ENCODE measurements at places on chromosomes 2 and 18.

DNA sequence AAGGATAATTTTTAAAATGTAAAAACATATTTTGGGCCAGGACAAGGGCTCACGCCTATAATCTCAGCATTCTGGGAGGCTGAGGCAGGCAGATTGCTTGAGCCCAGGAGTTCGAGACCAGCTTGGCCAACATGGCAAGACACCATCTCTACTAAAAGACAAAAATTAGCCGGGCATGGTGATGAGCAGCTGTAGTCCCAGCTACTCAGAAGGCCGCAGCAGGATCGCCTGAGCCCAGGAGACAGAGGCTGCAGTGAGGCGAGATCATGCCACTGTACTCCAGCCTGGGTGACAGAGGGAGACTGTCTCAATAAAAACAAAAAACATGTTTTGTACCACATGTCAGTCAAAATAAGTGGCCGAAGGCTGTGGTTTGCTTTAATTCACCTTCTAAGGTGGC is 122.5 kb downstream of the HDAC4 start:
- DNase-seq: no peak

- DNase-seq: no peak
Measured at GRCh38 chr2:160087854-160088745, 25.7 kb upstream of the PLA2R1 start.

GRCh38 chr2:138777996-138778395 is 2.2 kb downstream of the NXPH2 start:
- DNase-seq: peak; percentile 87

GRCh38 chr18:67135981-67136380 is 380.5 kb downstream of the DSEL start:
- DNase-seq: no peak

GRCh38 chr2:28904295-28904694 is 9.8 kb downstream of the WDR43 start:
- peak; percentile 35 for DNase-seq

- DNase-seq: peak; percentile 33
Measured at GRCh38 chr2:212915121-212915782, 236.2 kb downstream of the IKZF2 start.

DNA sequence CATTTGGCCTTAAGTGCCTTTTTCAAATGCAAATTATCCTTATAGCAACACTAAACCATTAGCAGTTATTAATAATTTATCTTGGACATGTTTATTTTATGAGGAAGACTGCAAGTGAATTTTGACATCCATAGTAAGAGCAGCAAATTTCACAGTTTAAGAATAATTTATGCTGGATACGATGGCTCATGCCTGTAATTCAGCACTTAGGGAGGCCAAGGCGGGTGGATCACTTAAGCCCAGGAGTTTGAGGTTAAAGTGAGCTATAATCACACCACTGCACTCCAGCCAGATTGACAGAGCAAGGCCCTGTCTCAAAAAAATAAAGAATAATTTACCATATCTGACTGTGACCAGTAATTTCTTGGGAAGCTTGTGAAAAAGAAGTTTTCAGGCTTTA is 286.2 kb downstream of the TMX3 start:
- no peak for DNase-seq

GRCh38 chr2:172231508-172231907 is 128.8 kb upstream of the DLX2 start:
- no peak for DNase-seq

GRCh38 chr18:8889489-8889888 is 184.1 kb downstream of the MTCL1 start:
- DNase-seq: peak; percentile 11

GRCh38 chr2:68663371-68664156 is 20.2 kb downstream of the PROKR1 start:
- DNase-seq: no peak

GRCh38 chr18:44887227-44887631 is 206.5 kb downstream of the SETBP1 start:
- peak; percentile 72 for DNase-seq

DNA sequence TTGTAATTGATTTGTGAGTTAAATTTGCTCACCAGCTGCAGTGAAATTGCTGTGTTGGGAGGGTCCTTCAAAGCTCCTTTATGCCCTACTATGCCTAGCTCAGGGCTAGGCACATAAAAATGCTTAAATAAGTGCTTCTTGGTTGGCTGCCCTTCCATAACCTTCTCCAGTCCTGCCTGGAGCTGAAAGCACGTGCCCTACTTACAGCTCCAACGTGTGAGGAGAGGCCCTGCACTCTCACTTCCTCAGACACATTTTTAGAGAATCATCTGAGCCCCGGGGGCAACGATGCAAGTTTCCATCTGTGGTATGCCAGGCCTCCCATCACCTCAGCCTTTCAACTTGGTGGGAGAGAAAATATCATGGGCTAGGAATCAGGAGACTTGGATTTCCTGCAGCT is 202.7 kb downstream of the BCL11A start:
- DNase-seq: no peak

GRCh38 chr2:160700021-160700814 is 206.6 kb upstream of the RBMS1 start:
- DNase-seq: no peak

- no peak for DNase-seq
Measured at GRCh38 chr18:56377231-56377630, 261.2 kb downstream of the TXNL1 start.

GRCh38 chr2:102632380-102633175 is 13.2 kb downstream of the SLC9A2 start:
- no peak for DNase-seq

DNA sequence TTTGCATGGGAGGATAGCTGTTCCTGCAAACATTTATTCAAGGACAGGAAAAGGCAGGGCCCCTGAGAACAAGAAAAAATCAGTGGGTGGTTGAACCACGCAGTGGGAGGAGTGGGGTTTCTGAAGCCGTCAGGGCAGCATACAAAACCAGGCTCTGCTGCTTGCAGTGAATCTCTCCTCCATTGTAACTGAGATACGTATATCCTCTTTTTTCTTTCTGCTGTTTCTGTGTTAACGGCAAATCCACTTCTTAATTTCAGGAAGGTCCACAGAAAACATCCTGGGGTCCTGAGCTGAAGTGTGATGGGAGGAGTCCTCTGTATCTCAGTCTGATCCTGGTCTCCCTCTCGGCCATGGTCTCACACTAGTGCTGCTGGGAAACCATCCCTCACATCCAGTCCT is 27.2 kb upstream of the KCNF1 start:
- no peak for DNase-seq

- no peak for DNase-seq
Measured at GRCh38 chr18:79403723-79404566, 8.2 kb downstream of the NFATC1 start.

DNA sequence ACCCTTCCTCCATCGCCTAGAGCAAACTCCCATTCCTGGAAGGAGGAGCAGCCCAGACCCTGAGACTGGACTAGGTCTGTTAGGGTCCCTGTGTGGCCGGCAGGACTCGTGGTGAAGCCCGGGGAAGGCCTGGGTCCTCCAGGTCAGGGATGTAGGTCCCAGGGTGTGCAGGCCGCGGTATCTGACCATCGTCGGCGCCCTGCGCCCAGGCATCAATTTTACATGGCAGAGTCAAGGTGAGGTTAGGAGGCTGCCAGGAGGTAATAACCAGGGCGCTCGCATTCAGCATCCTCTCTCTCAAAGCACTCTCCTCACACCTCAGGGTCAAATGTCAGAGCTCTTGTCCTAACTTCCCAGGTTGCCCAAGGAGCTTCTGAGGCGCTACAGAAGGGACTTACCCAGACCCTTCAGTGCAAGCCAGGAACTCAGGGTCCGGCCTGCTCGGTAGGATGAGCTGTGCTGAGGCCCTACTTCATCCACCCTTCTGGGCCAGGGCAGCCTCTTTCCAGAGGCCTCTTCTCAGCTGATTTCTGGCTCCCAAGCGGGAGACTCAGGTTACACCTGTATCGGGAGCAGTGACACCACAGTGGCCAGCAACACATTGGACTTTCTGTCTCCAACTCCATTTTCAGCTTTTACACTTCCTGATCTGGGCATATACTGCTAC is 628 bp downstream of the SH2D6 start:
- no peak for DNase-seq

GRCh38 chr2:217482056-217482710 is 520.6 kb downstream of the TNS1 start:
- no peak for DNase-seq

DNA sequence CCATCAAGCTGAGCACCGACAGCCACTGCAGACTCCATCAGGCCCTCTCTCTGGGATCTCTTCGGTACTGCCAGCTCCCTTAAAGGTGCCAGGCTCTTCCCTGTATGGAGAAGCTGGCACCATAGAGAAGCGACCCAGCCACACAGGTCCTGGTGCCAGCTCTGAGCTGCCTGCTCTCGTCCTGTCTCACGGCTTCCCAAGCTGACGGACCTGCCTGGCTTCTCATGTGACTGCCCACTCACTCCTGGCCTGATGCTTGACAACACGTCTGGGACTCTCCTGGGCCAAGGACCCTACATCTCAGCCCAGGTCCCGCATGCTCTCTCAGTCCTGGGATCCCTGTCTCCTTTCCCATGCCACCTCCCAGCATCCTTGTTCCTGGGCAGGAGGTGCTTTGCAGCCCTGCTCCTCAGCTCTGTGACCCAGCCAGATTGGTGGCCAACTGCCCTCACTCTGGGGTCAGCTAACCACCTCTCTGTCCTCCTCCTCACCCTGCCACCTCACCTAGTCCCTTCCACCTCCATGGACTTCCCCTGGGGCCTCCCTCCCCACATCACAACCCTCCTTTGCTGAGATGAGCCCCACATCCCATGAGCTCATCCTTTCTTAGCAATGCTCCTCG is 12.5 kb upstream of the ATOH8 start:
- no peak for DNase-seq

- no peak for DNase-seq
Measured at GRCh38 chr18:46917803-46918600, 600 bp downstream of the KATNAL2 start.

GRCh38 chr2:228039752-228040534 is 141.5 kb downstream of the SPHKAP start:
- peak; percentile 24 for DNase-seq

GRCh38 chr2:206531996-206532543 is 88.7 kb downstream of the ADAM23 start:
- no peak for DNase-seq

- DNase-seq: no peak
Measured at GRCh38 chr2:4420032-4420431, 716.7 kb downstream of the DCDC2C start.

DNA sequence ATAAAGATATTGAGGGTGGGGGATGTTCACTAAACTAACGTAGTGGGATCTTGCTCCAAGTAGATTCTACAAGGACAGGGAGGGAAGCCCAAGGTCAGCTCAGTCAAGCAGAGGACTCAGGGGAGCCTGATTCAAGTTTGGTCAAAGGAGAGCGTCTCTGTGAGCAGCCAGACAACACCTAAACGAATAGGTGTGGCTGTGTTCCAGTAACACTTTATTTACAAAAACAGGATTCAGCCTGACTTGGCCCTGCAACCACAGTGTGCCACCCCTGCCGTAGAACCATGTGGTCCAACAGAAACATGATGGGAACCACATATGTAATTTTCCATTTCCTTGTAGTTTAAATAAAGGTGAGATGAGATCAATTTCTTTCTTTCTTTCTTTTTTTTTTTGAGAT is 18.1 kb upstream of the FZD5 start:
- DNase-seq: no peak

DNA sequence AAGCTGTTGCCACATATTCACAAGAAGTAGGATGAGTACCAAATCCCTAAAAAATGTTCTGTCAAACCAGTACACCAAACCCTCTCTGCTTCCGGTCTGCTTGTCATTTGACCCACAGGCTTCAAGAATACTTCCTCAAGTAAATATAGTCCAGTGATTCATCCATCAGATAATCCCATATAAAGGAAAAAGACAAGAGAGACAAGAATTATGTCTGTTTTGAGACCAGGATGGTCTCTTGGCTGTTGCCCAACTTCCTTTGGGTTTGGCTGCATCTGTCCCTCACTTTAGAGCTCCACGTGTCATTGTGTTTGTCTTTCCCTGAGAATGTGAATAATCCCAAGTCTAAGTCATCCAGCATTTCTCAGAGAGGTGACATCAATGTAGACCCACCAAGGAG is 91.5 kb upstream of the NRP2 start:
- DNase-seq: no peak

- DNase-seq: no peak
Measured at GRCh38 chr2:206387808-206388207, 55.5 kb upstream of the ADAM23 start.

- no peak for DNase-seq
Measured at GRCh38 chr18:57128220-57128932, 18.5 kb upstream of the BOD1L2 start.

DNA sequence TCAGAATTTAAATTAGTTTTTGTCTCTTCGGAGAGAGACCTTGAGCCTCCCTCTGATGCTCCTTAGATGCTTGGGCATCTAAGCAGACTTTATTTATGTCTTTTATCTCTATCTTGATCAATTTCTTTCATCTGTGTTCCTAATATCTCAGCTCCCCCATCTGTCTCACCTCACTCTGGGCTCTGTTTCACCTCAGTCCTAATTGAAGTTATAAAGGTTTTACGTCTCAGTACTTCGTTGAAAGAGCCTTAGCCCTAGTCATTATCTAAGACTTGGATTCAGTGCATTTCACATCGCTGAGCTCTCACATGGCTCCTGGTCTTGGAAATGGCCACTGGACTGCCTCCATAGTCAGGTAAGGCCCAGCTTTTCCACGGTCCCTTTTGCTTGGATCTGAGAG is 13.8 kb upstream of the CTLA4 start:
- no peak for DNase-seq

- DNase-seq: peak; percentile 89
Measured at GRCh38 chr2:191217580-191217979, 27.6 kb upstream of the MYO1B start.

DNA sequence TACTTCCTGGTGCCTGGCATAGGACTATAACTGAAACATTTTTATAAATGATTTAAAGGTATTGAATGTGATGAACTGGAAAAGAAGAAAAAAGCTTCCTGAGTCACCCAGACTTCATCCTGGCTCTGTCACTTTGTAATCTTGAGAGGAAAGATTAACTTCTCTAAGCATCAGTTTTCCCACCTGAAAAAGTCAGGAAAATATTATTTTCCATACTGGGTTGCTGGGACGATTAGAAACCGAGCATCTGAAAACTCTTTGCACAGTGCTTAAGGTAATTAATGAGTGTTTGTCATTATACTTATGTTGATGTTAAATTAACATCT is 71.8 kb downstream of the FMNL2 start:
- peak; percentile 22 for DNase-seq

GRCh38 chr2:98882368-98882767 is 53.7 kb downstream of the CRACDL start:
- DNase-seq: no peak

DNA sequence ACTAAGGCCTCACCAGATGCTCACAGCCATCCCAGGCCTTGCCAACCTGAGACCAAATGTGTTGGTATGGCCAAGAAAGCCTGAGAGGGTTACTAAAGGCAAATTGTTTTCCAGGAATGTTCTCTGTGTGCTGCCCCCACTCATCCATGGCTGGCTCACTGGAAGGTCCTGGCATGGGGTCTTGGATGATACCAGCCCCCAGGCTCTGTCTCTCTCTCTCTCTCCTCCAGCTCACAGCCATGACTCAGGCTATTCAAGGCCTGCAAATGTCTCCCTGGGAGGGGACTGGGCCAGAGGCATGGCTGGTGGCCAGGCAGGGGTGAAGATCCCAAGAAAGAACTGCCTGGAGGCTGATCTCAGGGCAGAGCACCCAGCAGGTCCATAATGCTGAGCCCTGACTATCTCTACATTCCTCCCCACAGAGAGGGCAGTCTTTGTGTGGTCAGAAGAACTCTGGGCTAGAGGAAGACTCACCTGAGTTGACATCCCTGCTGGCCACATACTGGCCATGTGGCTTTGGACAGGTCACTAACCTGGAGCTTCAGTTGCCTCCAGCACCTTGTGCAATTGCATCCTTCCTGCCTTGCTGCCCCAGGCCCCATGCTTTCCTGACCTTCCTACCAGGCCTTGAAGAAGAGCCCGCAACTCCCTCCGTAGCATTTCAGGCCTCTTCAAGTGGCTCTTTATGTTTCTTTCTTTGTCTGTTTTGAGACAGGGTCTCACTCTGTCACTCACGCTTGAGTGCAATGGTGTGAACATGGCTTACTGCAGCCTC is 150.4 kb downstream of the ZFP36L2 start:
- DNase-seq: peak; percentile 65

Data from kidney glomerular epithelial cell (primary cell).